Muscle of back (tissue), 13 donors: ENCODE measurements at places on chromosomes 4 and X.

- no peak for DNase-seq
These were observed 7.9 kb downstream of the RHOH start for GRCh38 chr4:40204507-40205258.

- no peak for DNase-seq
These were observed 116.2 kb downstream of the CBR4 start for GRCh38 chr4:168893807-168894206.

- DNase-seq = no peak
These were observed 1018.8 kb upstream of the HS3ST1 start for GRCh38 chr4:12447451-12447850.

GRCh38 chr4:187940299-187940698 is 55.3 kb upstream of the ZFP42 start:
- DNase-seq = no peak

DNA sequence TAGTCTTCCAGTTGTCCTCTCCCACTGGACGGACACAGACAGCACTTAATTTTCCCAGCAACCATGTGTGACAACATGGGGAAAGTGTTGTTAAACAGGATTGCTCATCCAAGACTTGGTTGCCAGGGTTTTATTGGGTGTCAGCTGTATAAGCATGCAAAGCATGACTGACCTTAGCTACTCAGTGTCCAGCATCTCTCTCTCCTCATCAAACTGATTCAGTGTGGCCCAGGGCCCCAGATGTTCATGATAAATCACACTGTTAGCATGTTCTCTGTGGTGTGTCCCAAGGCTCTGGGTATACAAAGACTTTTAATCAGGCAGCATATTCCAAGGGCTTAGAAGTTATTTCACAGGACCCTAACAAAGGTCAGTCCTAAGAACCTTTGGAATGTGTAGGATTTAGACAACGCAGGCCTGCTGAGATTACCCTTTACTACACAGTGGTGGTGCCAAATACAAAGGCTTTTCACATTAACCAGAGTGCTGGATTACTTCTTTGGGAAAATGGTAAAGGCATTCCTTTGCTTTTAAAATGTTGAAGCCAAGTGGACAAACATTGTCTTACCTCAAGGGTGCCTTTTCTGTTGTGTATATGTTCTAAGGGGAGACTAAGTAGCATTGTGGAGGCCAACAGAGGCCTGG is 213.3 kb downstream of the GLUD2 start:
- DNase-seq = no peak

GRCh38 chr4:21921526-21922180 is 26.9 kb downstream of the KCNIP4 start:
- no peak for DNase-seq

- DNase-seq = no peak
These were observed 84.6 kb upstream of the DHX15 start for GRCh38 chr4:24668956-24669355.

- DNase-seq = no peak
These were observed 104.8 kb upstream of the ENPEP start for GRCh38 chr4:110371016-110371770.
